NCI-H1436 treated with DMSO at 0.1 percent for 48 hours (cell line): ENCODE measurements at places on chromosomes 7 and 10.

GRCh38 chr7:111730476-111731300 is 168.4 kb upstream of the IMMP2L start:
- no peak for DNase-seq

DNA sequence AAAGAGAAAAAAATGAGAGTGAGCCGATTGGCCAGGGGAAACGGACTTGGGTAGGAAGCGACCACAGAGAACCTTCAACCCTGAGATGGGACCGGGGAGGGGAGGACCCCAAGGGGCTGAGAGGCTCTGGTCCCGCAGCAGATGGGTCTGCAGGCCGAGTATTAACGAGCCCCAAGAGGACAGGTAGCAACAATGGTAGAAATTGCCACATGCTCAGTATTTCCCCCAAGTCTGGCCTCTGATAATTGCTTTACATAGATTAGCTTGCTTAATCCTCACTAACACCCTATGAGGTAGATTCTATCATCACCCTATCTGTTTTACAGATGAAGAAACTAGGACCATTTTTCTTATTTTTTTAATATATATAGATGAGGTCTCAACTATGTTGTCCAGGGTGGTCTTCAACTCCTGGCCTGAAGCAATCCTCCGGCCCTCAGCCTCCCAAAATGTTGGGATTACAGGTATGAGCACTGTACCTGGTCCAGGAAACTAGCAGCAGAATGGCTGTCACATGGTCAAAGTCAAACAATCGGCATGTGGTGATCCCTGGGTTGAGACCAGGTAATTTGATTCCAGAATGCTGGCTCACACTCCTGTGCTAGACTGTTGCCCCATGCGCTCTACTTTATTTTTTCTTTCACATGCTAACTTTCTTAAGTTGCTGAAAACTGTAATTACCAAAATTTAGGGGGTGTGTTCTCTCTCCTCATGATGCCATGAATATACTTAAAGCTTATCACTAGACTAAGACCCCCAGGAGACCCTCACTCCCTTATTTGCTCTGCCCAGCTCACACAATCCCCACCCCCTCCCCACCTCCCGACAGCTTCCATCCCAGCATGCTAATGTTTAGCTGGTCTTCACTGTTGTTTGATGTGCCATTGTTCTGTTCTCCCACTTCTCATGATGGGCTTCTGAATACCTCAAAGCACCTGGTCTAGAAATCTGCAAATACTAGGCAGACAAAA is 67.9 kb upstream of the AFAP1L2 start:
- no peak for DNase-seq

DNA sequence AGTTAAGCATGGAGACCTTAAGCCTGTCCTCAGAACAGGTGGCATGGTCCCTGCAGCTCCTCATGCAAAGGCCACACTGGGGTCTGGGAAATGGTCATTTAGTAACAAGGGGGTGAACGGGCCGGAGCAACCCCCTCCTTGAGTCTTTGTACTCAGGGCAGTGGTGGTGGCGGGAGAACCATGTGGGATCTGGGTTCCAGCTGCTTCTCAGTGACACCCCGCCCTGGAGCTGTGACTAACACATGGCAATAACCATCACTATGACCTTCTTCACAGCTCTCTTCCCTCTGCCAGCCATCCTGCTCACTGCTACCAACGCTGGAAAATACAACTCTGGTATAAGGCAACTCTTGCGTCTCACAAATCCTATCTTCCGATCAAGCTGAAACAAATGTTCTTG is 203.4 kb upstream of the FRMD4A start:
- DNase-seq = no peak

DNA sequence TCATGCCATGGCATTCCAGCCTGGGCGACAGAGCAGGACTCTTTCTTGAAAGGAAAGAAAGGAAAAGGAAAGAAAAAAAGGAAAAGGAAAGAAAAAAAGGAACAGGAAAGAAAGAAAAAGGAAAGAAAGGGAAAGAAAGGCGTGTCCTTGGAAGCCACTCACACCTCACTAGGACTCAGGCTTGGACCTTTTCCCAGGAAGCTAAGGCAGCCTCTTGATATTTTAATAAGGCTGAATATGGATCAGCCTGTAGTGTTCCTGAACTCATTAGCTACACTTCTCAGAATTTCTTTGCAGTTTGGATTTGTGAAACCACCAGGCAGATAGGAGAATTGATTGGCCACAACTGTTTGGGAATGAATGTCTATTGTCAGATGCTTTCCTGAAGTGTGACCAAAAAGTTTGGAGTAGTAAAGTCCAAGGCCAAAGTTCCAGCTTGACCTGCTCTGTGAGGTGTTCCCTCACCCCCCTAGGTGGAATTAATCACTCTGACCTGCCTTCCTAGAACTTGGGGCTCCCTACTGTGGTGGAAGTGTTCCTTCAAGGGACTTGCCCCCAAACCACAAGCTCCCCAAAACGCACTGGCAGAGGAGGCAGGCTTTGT is 7.1 kb upstream of the MALSU1 start:
- DNase-seq = no peak

GRCh38 chr7:26422761-26423160 is 131.1 kb downstream of the SNX10 start:
- DNase-seq = no peak
